ENCODE measurements at places on chromosomes 3 and 15.

- H3K27me3 ChIP-seq, result no peaks in the 10 kb centered on the region
- H3K4me3 ChIP-seq, result no peak overlapping the region
- DNase-seq, result no peak
- H3K27ac ChIP-seq, result no peak overlapping the region
Measured at GRCh38 chr3:39138804-39139415, 14.5 kb downstream of the CSRNP1 start.

DNA sequence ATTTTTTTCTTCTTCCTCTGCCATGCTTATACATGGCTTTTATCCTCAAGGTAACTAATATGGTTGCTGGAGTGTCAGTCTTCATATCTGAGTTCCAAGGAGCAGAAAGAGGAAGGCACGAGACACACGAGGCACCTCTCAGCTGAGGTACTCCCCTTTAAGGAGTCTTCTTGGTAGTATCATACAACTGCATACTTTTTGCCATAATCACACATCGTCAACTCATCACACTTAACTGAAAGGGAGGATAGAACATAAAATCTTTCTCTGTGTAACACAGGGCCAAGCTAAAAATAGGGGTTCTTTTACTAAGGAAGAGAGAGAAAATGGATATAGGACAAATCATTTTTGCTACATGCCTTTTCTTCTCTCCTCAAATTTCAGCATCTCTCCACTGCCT, 104.2 kb downstream of the OXSM start:
- H3K27me3 ChIP-seq, result no peaks in the 10 kb centered on the region
- H3K4me1 ChIP-seq, result no peaks in the 10 kb centered on the region
- no peak overlapping the region for H3K27ac ChIP-seq
- H3K4me3 ChIP-seq, result no peak overlapping the region

DNA sequence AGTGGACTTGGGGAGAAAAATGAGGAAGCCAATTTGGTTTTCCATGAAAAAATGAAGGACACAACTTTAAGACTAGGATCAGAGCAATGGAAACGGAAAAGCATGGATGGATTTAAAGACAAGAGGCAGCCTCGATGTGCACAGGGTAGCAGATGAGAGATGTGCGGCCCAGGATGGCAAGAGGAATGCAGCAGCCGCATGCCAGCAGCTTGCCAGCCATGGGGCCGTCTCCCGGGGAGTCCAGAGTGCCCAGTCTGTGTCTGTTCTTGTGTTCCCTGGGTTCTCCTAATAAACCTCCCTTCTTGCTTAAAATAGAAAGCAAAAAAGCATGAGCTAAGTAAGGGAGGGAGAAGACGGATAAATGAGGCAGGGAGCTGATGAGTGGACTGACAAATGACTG, 68.0 kb upstream of the IQSEC1 start:
- H3K27ac ChIP-seq, result no peak overlapping the region
- no peak overlapping the region for H3K4me3 ChIP-seq
- no peaks in the 10 kb centered on the region for H3K36me3 ChIP-seq

- no peaks in the 10 kb centered on the region for H3K27me3 ChIP-seq
- no peak overlapping the region for H3K27ac ChIP-seq
- H3K4me1 ChIP-seq, result no peaks in the 10 kb centered on the region
- H3K36me3 ChIP-seq, result no peaks in the 10 kb centered on the region
Measured at GRCh38 chr3:24502690-24503089, 8.0 kb upstream of the THRB start.

GRCh38 chr3:20424086-20424485, 238.1 kb upstream of the SGO1 start:
- H3K4me1 ChIP-seq, result no peaks in the 10 kb centered on the region
- no peak overlapping the region for H3K4me3 ChIP-seq
- H3K27ac ChIP-seq, result no peak overlapping the region
- H3K27me3 ChIP-seq, result no peaks in the 10 kb centered on the region
- no peak for DNase-seq

DNA sequence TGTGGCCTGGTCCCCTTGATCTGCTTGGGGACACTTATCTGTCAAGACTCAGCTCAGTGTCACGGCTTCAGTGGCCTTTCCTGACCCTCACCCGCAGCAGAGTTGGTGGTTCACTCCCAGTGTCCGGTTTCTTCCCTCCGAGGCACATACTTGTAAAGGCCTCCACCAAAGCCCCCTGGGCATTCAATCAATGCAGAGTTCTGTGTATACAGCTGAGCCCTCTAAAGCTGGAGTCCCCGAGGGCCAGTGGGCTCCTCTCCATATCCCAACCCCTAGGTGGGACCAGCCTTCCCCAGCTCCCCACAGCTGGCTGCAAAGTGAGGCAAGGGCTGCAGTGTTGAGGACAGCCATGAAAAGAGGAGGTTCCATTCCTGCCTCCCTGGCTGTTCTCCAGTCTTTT, 70.9 kb upstream of the RGMA start:
- no peaks in the 10 kb centered on the region for H3K36me3 ChIP-seq
- no peaks in the 10 kb centered on the region for H3K27me3 ChIP-seq
- no peak overlapping the region for H3K27ac ChIP-seq
- peaks cover 7% of the 10 kb centered on the region for H3K4me1 ChIP-seq

DNA sequence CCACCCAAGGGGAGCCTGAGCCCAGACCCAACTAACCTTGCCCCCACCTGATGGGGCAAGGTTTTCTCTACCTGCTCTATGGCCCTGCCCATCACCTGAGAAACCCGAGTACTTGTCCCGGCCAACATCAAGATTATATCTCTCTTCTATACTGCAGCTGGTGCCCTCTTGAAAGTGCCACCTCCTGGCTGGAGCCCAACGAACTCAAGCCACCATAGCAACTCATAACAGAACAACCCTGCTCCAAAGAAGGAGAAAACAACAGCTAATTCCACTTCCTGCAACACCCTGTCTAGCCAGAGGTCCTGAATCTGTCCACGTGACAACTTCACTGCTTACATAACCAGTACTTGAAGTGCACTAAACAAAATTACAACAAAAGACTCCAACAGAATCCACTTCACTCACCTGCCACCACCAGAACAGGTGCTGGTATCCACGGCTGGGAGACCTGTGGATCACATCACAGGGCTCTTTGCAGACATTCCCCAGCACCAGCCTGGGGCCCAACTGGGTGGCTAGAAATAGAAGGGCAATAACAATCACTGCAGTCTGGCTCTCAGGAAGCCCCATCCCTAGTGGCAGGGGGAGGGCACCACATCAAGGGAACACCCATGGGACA, 49.2 kb downstream of the PIERCE2 start:
- DNase-seq, result no peak
- no peak overlapping the region for H3K4me3 ChIP-seq
- H3K4me1 ChIP-seq, result no peaks in the 10 kb centered on the region

DNA sequence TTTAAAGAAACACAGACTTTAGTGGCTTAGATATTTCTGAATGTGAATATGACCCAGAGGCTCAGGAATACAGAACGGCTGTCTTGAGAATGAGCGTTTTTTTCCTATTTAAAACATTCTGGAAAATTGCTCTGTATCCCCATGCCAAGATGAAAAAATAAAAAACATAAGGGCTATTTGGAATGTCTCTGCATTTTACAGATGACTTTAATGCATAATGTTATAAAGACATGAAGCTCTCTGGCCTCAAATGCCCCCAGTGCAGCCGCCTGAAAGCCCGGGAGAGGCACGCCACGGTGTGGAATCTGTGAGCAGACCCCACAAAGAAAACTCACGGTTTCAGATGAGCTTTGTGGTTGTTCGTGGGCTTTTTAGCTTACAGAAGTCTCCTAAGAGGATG, 322.5 kb upstream of the ICE2 start:
- no peak overlapping the region for H3K4me3 ChIP-seq
- H3K27me3 ChIP-seq, result no peaks in the 10 kb centered on the region
- no peak for DNase-seq
- H3K4me1 ChIP-seq, result no peaks in the 10 kb centered on the region
- H3K36me3 ChIP-seq, result no peaks in the 10 kb centered on the region
- H3K27ac ChIP-seq, result no peak overlapping the region

DNA sequence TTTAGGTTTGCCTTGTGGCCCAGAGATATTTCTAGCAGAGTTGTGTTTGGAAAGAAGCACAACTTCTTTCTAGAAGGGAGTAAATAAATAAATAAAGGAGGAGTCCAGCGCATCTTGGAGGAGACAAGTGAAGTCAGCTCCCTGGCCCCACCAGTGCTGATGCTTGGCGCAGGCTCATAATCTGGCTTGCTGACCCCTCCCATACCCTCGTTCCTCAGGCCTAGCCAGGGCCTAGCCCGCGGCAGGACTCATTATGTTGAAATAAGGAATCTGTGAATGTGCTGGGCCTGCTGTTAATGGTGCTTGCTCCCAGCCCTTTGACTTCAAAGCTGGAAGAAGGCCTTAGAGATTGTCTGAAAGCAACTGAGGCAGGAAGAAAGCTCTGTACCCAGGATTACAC, 3.1 kb downstream of the ZNF710 start:
- H3K4me1 ChIP-seq, result peaks cover 28% of the 10 kb centered on the region
- 0 out of 2 replicates have a peak, but pooled peaks cover 2% of the 10 kb centered on the region for H3K36me3 ChIP-seq
- H3K4me3 ChIP-seq, result no peak overlapping the region
- no peak overlapping the region for H3K27ac ChIP-seq
- H3K27me3 ChIP-seq, result no peaks in the 10 kb centered on the region
- DNase-seq, result no peak

All from DND-41 (cell line).